Stomach (tissue), 19 donors: ENCODE measurements at places on chromosomes 7 and 10. TPM values are rescaled to one million over a fixed set of nuclear protein-coding genes. Genes with fewer than 3 reads are reported as not detected.

DNA sequence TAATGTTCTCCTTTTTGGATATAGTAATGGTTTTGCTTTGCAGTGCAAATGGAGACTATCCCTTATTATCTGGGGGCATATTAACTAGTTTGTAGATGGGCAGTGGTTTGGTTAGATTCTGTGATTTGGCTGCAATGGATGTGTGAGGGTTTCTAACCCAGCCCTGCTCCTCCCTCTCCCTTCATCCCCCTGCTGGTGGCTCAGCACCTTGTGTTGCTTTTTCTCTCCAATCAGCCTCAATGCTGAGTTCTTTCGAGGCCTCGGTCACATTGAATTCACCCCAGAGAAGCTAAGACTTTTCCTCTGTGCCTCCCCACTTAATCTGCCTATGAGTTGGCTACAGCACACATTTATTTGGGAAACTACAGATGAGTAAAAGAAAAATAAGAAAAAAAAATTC, 120.0 kb downstream of the MALRD1 start:
- no peak for DNase-seq

The ACBD5 gene
- 11.7 TPM for total RNA-seq

GRCh38 chr10:806451-807162, 117.1 kb upstream of the DIP2C start:
- DNase-seq, result peak; percentile 6

DNA sequence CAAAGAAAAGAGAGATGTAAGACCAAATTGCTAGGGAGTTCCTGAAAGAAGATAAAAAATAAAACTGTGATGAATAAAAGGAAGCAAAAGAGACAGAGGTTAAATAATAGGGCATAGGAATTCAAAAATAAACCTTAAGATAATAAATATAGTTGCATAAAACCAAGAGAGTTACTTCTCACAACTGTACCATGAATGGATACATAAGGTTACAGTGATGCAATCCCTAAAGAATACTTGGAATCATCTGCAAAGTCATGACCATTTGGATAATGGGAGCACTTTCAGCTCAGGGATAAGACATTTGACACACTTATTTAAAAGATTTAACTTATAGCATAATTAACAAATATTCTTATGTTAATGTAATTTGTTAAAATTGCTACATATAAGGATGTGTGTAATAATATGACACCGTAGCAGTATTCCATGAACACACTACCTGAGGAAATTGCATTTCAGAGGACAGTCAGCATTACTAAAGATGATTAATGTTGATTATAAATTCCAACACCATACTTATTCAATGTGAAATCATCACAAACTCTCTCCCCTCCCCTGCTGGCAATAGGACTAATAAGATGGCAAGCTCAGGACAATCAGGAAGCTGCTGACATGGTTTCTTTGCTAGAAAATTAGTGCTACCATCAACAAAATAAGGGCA, 202.1 kb upstream of the AKR1E2 start:
- DNase-seq, result no peak

The INSYN2A gene
- not detected for total RNA-seq

DNA sequence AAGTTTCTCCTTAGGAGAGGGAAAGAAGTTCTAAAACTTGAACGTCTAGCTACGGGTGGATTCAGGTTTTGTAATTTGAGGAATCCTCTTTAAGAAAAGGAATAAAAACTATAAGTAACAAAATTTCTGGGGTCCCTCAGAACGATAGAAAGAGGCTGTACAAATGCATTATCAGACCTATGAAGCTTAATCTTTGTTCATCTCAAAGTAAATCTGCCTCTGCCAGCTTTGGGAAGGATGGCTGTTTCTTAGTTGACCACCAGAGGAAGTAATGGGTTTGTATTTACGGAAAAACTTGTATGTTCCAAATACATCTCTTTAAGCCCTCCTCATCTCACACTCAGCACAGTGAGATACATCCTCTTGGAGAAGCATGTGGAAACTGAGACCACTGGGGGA, 864 bp downstream of the PSTK start:
- DNase-seq, result no peak

GRCh38 chr7:21915140-21915539, 30.6 kb downstream of the CDCA7L start:
- DNase-seq, result no peak

The FOXP2 gene
- total RNA-seq, result 17.4 TPM

The UCMA gene
- not detected for total RNA-seq

- no peak for DNase-seq
Observed at GRCh38 chr7:18655912-18656311, 160.4 kb downstream of the HDAC9 start.

The HOXA11 gene
- 5.2 TPM for total RNA-seq

The FAM180A gene
- total RNA-seq, result not detected

The NOC3L gene
- total RNA-seq, result 28.5 TPM

- DNase-seq, result no peak
Observed at GRCh38 chr7:28542410-28542809, 130.1 kb downstream of the CREB5 start.

DNA sequence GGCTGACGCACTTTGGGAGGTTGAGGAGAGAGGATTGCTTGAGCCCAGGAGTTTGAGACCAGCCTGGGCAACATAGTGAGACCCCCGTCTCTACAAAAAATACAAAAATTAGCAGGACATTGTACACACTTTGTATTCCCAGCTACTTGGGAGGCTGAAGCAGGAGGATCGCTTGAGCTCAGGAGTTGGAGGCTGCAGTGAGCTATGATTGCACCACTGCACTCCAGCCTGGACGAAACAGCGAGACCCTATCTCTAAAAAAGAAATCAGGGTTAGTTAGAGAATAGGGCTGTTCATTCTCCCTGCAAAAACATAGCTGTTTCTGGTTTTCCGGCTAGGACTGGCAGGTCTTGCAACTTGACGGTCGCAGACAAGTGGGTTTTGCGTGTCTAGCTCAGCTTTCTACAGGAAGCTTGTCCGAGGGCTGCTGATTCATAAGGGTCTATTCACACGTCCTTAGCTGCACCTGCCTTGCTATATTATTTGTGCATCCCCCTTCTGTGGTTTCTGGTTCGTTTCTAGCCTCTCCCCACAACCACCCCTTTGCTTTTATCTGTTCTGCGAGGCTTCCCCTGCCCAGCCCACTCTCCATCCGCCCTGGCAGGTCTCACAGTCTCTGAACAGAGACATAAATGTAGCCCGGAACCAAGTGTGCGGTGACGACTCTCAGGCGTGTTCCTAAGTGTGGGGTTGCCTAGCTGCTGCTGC, 10.7 kb downstream of the AMZ1 start:
- DNase-seq, result no peak

- no peak for DNase-seq
Observed at GRCh38 chr10:100847440-100847839, 65.3 kb upstream of the SLF2 start.

DNA sequence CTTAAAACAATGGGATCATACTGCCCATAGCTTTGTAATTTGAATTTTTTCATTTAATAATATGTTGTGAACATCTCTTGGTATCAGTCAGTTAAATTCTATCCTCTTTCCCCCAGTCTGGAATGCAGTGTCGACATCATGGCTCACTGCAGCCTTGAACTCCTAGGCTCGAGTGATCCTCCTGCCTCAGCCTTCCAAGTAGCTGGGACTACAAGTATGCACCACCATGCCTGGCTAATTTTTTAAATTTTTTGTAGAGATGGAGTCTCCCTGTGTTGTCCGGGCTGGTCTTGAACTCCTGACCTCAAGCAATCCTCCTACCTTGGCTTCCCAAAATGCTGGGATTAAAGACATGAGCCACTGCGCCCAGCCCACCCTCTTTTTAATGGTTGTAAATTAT, 34.6 kb downstream of the MPLKIP start:
- DNase-seq, result no peak

GRCh38 chr10:4830551-4830950, 4.5 kb downstream of the AKR1E2 start:
- DNase-seq, result no peak

DNA sequence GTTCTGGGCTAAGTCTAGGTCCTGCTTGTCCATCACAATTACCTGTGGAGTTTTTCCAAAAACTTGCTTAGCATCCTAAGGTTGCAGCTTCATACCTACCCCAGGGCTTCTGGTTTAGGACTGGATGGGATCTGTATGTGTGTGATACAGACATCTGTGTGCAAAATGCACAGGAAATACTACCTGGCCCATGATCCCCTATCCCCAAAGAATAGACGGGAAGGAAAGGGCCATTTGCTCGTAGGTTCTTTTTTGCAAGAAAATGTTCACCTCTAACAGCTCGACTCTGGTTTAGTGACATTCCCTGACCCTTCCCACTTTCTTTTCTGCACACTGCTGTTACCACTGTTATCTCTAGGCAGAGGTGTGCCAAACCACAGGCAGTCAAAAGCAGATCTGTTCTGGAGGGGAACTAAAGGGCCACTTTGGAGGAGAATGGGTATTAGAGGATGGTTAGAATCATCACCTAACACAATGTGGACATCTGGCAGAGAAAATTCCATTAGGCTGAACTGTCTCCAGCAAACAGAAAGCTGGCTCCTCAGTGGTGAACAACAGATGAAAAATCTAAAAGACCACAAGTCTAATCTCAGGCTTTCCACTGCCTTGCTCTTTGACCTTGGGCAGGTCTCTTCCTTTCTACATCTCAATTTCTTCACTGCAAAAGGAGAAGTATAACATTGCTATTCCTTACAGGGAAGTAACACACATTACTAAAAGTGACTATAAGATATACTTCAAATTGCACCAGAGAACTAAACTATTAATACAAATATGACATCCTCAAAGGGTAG, 107.4 kb downstream of the UBE2H start:
- DNase-seq, result no peak

DNA sequence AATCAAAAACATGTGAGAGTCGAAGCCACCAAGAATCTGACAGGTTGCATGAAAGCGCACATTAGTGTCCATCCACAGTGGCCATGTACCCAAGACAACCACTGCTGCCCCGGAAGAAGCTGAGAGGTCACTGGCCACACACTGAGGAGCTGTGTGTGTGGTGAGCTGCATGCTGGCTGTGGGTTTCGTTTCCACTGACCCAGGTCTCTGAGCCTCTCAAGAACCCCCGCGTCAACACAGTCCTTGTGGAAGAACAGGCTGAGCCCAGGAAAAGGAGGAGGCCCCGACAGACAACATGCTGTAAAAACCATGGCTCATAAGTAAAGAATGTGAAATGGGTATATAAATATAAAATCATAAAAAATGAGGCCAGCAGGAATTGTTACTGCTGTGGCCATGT, 8.2 kb downstream of the VIPR2 start:
- no peak for DNase-seq

The OPALIN gene
- total RNA-seq, result not detected

GRCh38 chr10:122554131-122555036, 6.2 kb upstream of the DMBT1 start:
- DNase-seq, result no peak

DNA sequence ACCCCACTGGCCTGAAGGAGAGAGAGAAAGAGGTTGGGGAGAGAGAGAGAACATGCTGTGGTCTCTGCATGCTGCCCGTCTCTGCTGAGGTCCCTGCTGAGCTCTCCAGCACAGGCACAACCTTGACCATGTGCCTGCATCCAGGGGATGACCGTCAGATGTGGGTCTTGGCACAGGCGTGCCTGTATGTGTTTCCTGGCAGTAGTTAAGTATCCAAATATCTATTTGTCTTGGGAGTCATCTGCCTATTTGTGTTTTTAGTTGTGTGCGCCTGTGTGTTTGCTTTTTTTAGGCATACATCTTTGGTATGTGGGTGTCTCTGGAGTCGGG, 1.9 kb upstream of the UNC5B start:
- DNase-seq, result peak; percentile 20

DNA sequence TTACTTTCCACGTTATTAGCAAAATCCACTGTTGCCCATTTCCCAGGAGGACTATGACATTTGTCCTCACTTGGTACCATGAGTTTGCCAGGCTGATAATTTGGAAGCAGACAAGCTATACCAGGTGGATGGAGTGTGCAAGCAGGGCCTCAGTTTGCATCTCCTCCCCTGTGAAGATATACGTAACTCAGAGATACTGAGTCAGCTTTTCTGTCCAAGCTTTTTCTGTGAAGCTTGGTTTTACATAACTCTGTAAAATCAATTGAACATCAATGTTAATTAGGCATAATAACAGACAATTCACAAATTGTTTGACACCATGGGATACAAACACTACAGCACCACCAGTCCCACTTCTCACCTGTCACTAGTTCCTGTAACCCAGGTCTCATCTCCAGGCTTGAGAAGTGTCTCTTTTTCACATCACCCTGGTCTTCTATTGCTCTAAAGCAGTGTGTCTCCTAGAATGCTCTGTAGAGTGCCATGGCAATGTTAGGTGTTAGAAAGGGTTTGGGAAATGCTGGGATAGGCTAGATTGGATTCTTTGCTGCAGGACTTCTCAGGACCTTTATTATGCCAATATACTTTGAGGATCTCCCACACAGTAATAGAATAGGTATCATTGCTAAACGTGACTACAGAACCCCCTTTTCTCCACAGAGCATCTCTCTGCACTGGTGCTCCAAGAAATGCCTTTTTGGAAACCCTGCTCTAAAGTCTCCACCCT, 13.7 kb downstream of the FFAR4 start:
- DNase-seq, result no peak

- DNase-seq, result peak; percentile 33
Observed at GRCh38 chr7:63899691-63900393, 98.8 kb upstream of the ZNF722 start.

- no peak for DNase-seq
Observed at GRCh38 chr10:63042256-63042655, 90.9 kb upstream of the NRBF2 start.

The HTRA1 gene
- total RNA-seq, result 69.5 TPM

The TMEM196 gene
- total RNA-seq, result not detected

- no peak for DNase-seq
Observed at GRCh38 chr10:67518043-67518442, 178.0 kb downstream of the CTNNA3 start.

DNA sequence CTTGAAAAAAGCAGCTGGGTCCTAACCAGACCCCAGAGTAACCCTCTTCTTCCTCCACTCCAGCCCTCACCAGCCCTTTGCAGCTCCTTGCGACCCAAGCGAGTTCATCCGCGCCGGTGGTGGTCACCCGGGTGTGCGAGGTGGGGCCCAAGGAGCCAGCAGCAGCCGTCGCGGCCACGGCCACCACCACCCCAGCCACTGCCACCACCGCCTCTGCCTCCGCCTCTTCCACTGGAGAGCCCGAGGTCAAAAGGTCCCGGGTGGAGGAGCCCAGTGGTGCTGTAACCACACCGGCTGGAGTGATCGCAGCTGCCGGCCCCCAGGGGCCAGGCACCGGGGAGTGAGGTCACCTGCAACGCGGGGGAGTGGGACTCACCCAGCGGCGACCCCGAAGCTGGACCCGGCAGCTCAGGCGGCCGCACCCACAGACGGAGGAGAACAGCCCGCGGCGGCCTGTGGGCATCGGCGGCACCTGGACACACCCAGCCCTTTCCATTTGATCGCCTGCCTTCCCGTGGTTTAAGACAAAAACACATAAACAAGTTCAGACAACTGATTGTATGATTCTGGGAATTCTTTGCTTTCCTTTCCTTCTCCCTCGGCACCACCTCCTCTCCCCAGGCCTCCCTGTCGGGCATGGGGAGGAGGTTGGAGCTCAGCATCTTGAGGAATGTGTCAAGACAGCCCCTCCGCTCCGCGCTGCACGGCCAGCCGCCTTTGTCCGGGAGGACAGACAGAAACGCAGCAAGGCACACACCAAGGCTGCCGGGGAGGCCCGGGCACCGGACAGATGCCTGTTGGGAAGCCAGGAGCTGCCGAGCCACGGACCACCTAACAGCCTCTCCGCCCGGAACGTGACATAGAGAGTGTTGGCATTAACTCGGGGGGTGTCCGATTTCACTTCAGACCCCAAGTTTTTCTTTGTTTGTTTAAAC, 13.0 kb upstream of the AP5Z1 start:
- no peak for DNase-seq
